T-cell (primary cell): ENCODE measurements at places on chromosomes 1 and 21.

- DNase-seq: no peak
Measured at GRCh38 chr1:239123260-239123659, 263.1 kb upstream of the CHRM3 start.

DNA sequence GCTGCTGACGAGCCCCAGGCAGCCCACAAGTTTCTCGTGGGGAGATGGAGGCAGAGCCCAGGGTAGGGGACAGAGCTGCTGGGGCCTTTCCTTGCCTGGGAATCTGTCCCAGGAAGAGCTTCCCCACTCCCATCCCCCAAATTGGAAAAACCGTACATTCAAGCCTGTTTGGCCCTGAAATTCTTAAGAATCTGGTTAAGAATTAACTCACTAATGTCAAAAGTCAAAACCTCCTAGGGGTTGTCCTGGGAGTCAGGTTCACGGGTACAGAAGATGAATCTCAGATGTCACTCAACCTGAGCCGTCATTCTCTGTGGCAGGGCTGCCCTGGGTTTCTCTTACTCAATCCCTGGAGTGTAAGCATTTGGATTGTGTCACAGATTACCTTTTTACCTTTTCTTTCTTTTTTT lies 8.4 kb downstream of the C1orf115 start:
- no peak for DNase-seq

DNA sequence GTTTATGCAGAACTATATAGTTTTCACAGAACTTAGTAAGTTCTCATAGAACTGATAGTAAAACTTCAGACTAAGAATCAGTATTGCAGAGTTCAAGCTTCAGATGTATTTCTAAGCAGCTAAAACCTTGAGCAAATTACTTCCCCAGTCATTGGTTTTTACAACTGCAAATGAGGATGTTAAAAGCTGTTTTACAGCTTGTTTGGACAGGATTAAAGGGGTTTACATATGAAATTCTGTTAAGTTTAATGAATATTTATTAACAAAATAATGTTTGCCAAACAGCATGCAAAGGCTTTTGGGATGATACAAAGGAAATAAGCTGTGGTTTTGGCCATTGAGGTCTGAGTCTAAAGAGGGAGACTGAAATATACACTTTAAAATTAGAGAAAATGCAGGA lies 39.1 kb downstream of the CRB1 start:
- DNase-seq: no peak

DNA sequence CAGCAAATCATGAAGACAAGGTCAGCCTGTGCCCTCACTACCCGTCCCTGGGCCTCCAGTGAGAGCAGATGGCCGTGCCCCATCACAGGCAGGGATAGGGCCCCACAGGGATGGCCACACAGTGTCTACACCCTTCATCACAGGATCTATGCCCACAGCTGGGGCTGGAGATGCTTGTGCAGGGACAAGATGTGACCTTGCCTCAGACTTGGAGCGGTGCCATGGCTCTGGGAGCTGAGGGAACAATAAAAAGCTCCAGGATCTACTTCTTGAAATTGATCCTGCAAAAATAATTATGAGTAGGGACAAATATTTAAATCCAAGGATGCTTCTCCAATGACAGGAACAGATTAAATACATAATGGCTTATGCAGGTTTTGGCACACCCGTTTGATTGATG lies 25.4 kb upstream of the TCEA3 start:
- no peak for DNase-seq

GRCh38 chr1:6570100-6570499 lies 9.7 kb upstream of the ZBTB48 start:
- no peak for DNase-seq

DNA sequence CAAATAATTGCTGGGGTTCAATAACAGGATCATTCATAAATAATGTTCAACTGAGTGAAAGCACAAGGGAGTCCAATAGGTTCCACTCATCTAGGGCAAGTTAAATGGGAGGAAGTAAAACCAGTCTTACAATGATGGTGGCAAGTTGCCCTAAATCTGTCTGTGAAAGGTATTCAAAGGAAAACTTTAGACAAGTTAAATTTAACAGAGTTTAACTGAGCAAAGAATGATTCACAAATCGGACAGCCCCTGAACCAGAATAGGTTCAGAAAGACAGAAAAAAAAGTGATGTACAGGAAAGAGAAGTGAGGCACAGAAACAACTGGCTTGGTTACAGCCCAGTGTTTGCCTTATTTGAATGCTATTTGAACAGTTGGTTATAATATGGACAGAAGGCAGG lies 183.5 kb upstream of the ADGRL4 start:
- DNase-seq: no peak

DNA sequence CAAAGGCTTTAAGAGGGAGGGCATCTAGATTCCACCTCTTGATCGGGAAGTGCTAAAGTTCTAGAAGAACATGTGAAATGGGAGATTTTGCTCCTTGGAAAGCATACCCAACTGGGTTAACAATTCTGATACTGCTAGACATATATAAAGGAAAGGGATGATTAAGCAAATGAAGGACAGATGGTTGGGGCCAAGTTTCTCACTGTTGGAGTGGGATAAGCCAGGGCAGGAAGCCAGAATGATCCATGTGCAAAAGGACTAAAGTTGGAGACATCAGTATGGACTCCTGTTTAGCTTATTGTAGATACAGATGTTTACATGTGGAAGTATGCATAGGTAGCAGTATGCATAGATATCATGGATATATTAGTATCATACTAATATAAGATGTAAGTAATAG lies 16.8 kb downstream of the PLA2G5 start:
- no peak for DNase-seq

DNA sequence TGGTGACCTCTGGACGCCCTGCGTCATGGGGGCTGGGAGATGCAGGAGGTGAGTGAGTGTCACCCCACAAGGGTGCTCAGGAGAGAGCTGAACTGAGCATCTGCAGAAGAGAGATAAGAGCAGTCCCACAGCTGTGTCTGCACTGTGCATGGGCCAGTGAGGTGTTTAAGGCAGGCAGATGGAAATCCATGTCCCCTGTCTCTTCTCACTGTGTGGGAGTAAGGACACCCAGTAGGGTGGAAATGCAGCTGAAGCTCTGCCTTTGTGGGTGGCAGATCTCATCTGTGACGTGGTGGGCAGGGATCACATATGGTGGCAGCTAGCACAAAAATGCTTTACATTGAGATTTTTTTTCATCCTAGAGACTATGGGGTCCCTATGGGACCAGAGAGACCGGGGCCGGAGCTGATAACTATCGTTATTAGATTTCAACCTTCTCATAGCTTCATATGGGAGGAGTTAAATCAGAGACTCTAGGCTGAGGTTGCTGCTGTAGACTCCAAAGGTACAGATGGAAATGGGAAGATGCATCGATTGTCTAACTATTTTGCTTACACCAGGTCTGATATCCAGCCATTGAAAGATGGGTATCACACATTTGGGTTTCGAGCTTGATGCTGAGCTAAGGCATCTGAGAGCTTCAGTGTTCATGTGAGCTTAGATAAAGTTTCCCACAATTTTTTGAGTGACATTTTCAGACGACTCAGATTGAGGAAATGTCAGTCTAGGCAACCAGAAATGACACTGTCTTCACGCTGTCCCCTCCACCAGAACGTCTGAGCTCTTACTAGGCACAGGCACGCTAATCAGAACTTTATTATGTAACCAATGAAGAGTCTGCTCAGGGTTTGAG lies 65.3 kb upstream of the PSEN2 start:
- DNase-seq: no peak

DNA sequence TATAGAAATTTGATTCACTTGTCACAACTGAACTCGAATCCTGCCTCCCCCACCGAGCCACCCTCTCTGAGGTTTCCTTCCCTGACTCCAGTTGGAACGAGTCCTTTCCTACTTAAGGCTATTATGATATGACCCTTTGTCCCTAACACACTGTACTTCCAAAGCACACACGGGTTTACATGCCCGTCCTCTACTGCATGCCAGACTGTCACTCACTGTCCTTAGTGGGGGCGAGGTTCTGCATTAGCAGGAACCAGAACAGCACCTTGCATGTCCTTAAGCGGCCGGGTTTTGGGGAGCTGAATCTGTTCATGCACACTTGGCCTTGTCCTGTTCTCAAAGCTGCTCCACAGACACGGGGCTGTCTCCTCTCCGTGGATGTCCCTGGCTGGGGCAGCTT lies 164.6 kb upstream of the KCNJ6 start:
- no peak for DNase-seq

DNA sequence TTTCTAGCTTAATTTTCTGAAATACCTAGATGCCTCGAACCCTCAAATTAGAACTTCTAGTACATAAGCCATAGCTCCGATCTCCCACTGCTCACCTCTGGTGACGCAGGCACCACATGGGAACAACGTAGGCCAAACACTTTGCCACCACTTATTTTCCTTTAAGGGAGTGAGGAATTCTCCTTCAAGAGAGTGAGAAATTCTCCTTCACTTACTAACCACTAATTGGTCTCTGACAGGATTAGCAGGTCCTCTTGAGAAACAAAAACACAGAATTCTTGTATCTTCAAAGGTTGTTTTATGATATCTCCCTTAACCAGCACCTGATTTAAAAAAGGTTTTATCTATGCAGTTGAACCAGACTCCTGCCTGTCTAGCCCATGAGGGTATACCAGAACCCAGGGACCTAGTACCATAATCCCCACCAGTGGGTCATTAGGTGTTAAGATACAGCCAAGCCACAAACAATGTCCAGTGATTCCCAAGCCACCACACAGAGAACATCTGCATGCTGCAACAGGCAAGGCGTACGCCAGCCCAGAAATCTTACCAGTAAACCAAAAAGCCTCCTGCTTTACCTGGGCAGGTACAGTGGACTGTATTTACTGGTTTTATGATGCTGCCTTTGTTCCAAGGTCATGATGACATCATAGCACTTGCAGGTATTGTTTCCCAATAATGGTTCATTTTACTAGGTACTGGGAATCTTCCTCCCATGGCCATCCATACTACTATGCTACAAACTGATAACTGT lies 20.3 kb upstream of the CXADR start:
- no peak for DNase-seq

GRCh38 chr1:21295002-21295401 lies 4.7 kb upstream of the ECE1 start:
- no peak for DNase-seq

DNA sequence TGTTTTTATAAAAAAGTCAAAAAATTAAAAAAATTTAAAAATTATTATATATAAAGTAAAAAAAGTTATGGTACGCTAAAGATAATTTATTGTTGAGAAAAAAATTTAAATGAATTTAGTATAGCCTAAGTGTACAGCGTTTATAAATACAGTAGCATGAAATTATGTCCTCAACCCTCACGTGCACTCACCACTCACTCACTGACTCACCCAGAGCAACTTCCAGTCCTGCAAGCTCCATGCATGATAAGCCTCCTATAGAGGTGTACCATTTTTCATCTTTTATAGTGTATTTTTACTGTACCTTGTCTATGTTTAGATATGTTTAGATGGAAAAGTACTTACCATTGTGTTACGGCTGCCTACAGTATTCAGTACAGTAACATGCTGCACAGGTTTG lies 5.1 kb downstream of the DISC1 start:
- DNase-seq: no peak

- no peak for DNase-seq
Measured at GRCh38 chr21:46179708-46180078, 4.6 kb downstream of the SPATC1L start.

- no peak for DNase-seq
Measured at GRCh38 chr1:231354330-231355020, 16.4 kb downstream of the SPRTN start.

DNA sequence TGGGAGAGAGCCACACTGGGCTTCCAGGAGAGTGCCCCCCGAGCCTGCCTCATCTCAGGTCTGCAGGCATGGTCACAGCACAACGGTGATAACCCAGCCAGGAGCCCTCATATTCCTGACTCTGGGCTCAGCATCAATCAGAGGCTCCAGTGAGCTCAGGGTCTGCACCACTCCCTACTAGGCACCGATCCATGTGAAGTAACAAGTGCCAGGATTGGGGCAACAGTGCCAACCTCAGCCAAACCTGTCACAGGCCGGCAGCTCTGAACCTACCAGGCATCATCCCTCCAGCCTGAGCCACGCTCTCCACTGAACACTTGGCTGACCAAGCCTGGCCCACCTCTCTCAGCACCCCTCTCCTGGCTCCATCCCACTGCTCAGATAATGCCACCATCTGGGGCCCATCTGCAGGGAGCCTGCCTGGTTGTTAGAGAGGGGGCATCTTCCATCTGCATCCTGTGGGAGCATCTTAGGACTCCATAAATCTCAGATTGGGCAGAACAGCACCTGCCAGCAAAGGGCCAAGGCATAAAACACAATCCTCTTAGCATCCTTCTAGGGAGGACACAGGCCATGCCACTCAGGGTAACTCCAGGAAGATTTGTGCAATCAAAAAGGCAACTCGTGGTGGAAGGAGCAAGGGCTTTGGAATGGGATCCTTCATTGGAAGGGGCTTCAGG lies 213.7 kb upstream of the CSF3R start:
- DNase-seq: no peak

- no peak for DNase-seq
Measured at GRCh38 chr1:162200096-162200847, 130.8 kb downstream of the NOS1AP start.

DNA sequence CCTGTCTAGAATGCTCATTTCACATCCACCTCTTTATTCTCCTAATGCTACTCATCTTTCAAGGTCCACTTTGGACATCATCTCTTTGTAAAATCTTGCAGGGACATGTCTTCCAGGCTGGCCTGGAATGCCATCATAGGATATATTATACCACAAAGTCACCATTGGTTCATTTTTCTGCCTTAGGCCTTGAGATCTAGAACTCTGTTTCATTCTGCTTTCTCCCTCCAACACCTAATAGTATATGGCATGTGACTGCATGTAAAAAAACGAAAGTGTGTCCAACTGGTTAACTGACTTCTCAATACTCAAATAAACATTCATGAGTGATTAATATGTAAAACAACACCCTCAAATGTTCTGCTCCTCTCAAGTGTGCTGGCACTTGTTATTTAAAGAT lies 84.1 kb downstream of the RGS2 start:
- DNase-seq: no peak

DNA sequence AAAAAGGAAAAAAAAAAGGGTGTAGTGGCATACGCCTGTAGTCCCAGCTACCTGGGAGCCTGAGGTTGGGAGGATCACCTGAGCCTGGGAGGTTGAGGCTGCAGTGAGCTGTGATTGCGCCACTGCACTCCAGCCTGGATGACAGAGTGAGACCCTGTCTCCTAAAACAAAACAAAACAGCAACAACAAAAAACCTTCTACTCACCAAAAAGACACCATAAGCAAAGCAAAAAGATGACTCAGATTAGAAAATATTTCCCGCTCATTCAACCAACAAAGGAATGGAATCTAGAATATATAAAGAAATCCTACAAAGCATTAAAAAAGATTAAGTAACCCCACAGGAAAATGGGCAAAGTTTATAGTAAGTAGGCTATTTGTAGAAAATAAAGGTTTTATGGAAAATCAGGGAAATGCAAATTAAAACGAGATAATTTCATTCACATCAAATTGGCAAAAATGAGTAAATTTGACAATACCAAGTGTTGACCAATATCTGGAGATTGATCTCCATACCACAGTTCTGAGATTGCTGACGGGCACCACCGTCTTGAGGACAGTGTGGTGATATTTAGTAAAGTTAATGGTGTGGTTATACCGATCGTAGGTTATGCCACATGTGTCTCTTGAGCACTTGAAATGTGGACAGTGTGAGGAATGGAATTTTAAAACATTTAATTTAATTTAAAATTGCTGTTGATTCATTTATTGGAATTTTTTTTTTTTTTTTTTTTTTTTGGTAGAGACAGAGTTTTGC lies 54.0 kb downstream of the PIK3CD start:
- DNase-seq: no peak
